ENCODE measurements at places on chromosomes 1 and 21. TPM values are rescaled to one million over a fixed set of nuclear protein-coding genes. Genes with fewer than 3 reads are reported as not detected.
A peak's percentile ranks its signal among the peaks of the same experiment; 100 is the strongest.

DNA sequence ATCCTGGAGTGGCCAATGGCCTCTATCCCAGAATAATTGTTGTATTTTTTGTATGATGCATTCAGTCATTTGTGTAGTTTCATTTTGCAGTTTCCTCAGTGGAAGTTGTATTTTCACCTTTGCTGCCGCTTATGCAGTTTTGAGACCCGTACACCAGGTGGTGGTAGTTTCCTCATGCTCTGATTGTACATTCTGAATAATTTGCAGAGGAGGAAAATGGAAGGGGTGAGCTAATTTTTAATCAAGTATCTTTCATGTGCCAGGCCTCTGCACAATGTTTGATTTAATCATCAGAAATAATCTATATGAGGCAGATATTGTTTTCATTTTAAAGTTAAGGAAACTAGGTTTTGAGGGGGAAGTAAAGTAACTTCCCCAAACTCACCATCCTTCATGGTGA, 29.5 kb downstream of the HLX start:
- DNase-seq: peak; percentile 49

DNA sequence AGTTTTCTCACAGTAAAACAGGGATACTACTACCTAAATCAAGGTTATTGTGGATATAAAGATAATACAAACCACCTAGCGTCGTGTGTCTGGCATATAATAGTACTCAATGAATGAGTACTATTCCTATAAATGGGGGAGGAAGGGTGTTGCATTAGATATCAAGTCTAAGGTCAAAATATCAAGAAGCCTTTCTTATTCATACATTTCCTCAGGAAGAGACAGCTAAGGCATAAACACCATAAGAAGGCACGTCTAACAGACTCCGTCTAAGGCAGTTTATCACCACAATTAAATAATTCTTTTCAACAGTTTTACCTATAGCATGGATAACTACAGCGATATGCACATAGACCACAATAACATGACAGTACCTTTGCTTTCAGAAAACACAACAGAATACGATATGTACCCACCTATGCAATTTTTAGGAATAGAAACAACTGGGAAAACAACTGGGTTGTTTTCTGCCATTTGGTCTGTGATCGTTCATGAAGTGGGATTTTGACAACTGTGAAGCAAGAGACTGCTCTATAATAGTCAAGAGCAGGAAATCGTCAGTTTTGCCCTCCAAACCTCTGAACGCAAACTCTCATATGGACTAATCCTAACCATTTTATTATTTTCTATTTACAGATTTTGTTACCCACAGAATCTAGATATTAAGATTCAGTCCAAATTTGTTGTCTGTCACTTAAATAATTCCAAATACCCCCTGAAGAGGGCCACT, 53.1 kb downstream of the HNRNPR start:
- DNase-seq: no peak

- no peak for DNase-seq
Observed at GRCh38 chr1:17743008-17743647, 12.0 kb upstream of the ACTL8 start.

ZBTB48 gene
- 14.7 TPM for polyA plus RNA-seq

- DNase-seq: no peak
Observed at GRCh38 chr1:91308544-91308943, 96.1 kb downstream of the HFM1 start.

Measured in right cardiac atrium (tissue), 5 donors.